ENCODE measurements at places on chromosomes 16 and 17.
A peak's percentile ranks its signal among the peaks of the same experiment; 100 is the strongest.

- DNase-seq, result no peak
These were observed 71.5 kb upstream of the DHX40 start for GRCh38 chr17:59493867-59494266.

DNA sequence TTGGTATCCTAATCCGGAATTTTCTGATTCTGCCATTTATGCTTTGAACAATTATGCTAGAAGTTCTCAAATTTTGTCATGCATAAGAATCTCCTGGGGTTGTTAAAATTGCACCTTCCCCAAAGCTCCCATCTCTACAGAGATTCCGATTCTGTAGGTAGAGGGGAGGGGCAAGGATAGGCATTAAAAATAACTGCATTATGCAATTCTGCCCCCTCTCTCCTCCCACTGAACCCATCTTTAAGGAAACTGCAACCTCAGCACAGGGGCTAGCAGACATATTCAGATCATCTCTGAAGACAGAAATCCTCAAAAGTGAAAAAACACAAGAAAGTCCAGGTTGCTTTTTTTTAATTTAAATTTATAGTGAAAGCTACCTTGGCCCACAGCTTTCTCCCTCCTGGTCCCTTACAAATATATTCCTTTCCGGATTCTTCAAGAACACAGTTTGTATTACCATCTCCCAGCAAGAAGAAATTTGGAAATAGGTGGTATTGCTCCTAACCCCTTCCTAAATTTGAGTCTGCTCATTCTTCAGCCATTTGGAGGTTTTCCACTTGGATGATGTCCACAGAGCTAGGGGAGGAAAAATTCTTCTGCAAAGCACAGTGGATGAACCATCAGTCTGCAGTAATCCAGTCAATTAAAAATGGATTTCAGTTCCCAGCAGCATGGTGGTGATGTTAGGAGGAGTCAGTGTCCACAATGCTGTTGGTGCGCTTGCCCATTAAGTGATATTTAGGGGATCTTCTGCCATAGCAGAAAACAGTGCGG is 67.7 kb downstream of the RBFOX1 start:
- DNase-seq, result no peak

DNA sequence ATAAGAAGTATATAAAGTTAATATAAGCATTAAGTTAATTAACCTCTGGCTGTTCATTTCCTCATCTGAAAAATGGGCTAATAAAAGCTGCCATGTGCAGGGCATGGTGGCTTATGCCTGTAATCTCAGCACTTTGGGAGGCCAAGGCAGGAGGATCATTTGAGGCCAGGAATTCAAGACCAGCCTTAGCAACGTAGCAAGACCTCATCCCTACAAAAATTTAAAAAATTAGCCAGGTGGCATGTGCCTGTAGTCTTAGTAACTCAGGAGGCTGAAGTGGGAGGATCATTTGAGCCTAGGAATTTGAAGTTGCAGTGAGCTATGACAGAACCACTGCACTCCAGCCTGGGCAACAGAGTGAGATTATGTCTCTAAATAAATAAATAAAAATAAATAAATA is 40.6 kb upstream of the MMD start:
- no peak for DNase-seq

- no peak for DNase-seq
These were observed 6.9 kb upstream of the BPTF start for GRCh38 chr17:67818110-67819002.

- no peak for DNase-seq
These were observed 6.1 kb upstream of the RANGRF start for GRCh38 chr17:8282345-8282744.

GRCh38 chr16:24801761-24802302 is 43.9 kb upstream of the SLC5A11 start:
- peak; percentile 5 for DNase-seq

- no peak for DNase-seq
These were observed 201.0 kb upstream of the NLRP1 start for GRCh38 chr17:5785338-5785737.

DNA sequence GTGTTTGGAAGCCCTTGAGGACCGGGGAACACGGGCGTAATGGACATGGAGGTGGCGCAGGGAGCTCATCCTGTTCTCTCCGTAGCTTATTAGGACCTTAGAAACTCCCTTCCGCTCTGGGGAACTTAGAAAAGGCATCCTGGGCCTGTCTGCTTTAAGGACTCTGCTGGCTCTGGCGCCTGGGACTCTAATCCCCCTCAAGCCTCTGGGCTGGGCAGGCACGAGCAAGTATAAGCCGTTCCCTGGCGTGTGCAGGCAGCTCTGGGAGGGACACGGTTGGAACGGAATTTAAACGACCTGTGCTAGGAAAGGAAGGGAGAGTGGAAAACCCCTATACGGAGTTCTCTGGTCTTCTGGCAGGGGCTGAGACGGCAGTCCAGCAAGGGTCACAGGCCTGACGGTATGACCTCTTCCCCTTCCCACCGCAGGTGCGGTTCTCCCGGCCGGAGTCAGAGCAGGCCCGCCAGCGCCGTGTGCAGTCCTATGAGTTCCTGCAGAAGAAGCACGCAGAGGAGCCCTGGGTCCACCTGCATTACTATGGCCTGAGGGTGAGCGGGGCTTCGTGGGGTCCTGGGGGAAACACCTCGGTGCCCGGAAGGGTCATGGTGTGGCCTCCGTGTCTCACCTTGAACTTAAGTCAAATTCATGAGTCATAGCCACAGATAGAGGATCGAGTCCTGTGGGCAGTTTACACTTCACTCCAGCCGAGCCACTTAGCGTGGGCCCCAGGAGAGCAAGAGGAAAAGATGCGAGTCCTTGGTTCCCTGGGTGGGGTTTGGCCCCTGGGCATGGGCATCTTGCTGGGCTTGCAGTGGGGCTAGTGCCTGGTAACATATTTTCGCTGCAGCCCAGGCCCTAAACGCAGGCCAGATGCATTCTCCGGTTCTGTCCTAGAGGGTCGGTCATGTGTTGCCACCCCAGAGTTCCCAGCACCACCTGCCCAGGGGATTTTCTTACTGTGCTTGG is 17.7 kb downstream of the POLR3E start:
- no peak for DNase-seq

DNA sequence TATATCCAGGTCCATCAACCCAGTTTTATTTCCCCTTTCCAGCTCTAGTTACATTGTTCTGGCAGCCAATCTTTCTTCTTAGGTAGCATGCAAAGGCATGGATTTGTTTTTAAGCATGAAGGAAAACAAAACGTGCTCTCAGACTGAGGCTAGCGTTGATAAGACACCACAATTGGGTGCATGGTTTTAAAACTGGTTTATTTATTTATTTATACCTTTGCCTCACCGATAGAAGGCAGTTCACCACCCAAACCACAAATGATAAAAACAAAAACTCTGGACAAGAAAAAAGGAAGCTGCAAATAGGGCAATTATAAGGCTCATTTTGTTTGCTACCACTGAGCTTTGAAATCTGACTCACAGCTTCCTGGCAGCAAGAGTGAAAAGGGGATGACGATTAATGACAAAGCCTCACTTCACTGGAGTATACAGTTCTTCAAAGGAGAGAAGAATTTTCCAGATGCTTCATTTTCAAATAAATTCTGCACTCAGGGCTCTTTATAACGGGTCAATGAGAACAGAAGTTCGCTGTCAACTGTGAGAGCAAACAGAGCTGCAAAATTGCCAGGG is 278.4 kb upstream of the IRX5 start:
- DNase-seq, result no peak

DNA sequence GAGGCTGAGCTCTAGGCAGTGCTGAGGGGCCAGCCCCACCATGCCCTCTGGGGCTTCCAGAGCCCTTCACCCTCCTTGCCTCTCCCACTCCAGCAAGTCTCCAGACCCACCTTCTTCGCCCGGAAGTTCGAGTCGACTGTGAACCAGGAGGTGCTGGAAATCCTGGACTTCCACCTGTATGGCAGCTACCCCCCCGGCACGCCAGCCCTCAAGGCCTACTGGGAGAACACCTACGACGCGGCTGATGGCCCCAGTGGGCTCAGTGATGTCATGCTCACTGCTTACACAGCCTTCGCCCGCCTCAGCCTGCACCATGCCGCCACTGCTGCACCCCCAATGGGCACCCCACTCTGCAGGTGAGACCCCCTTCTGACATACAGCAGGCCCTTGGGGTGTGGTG is 10.5 kb downstream of the XYLT2 start:
- no peak for DNase-seq

- DNase-seq, result no peak
These were observed 52.6 kb downstream of the USP22 start for GRCh38 chr17:20989991-20990855.

- DNase-seq, result no peak
These were observed 6.0 kb downstream of the ERBB2 start for GRCh38 chr17:39705786-39706348.

GRCh38 chr17:79664930-79665737 is 54.3 kb upstream of the RBFOX3 start:
- DNase-seq, result no peak

GRCh38 chr17:41553987-41554680 is 17.7 kb downstream of the KRT9 start:
- DNase-seq, result no peak

GRCh38 chr17:4604111-4604644 is 19.8 kb downstream of the SMTNL2 start:
- no peak for DNase-seq

- no peak for DNase-seq
These were observed 34.1 kb downstream of the MAP2K6 start for GRCh38 chr17:69448431-69449102.

GRCh38 chr17:36791942-36792475 is 145.3 kb upstream of the LHX1 start:
- no peak for DNase-seq

DNA sequence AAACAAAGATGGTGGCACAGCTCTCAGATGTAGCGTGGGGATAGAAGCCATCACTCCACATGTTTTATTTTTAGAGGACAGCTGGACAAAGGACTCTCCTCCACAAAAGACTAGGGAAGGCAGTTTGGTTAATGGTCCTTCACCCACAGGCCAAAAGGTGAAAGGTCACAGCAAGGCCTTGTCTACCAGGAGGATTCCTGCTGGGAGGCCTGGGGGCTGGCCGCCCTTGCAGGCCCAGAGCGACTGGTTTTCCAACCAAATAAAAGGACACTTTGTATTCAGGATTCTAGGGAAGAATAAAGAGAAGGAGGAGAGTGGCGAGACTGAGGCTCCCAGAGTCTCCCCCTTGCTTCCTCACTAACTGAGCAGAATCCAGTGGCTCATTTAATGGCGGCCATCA is 94.3 kb downstream of the AXIN2 start:
- no peak for DNase-seq

- DNase-seq, result no peak
These were observed 73.0 kb downstream of the ABCC6 start for GRCh38 chr16:16150117-16150877.

DNA sequence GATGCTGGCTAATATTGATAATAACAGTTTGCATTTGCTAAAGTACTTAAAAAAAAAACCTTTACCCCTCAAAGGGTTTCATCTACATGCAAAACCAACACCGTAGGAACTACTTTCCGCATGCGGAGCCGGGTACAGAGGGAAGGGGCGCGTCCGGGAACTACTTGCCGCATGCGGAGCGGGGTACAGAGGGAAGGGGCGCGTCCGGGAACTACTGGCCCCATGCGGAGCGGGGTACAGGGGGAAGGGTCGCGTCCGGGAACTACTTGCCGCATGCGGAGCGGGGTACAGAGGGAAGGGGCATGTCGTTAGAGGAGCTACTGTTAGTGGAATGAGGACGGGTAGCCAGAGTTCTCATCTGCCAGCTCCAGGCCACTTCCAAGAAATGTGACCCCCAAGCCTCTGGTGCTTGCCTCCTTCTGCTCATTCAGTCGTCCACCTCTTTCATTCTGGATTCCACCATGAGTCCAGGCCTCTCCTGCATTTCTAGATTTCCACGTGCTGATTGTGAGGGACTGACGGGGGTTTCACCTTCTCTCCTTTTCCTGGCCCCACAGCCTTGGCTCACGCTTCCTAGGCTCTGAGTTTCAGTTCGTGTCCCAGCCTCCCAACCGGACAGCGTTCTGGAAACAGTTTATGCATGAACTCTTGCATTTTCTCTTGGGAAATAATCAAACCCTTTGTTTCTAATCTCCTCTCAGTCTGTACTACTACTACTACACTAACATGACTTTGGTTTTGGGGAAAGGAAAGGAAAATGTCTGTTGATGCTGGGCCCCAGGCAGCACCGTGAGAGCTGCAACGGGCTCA is 26.9 kb downstream of the MINK1 start:
- no peak for DNase-seq

- no peak for DNase-seq
These were observed 24.4 kb upstream of the VAT1L start for GRCh38 chr16:77763994-77764393.

GRCh38 chr16:86243123-86243473 is 267.2 kb upstream of the FOXF1 start:
- no peak for DNase-seq

DNA sequence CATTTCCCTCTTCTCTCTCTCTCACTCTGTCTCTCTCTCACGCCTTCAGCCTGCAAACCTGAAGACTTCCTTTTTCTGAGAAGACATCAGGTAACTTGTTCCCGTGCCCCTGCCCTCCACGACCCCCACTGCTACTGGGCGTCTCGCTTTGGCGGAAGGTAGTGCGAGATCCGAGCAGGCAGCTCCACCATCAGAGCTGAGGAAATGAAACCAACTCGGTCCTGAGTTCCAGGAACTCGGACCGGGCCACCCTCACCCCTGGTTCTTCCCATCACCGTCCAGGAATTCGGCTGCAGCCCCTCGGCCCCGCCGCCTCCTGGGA is 585 bp downstream of the MLKL start:
- DNase-seq, result no peak

DNA sequence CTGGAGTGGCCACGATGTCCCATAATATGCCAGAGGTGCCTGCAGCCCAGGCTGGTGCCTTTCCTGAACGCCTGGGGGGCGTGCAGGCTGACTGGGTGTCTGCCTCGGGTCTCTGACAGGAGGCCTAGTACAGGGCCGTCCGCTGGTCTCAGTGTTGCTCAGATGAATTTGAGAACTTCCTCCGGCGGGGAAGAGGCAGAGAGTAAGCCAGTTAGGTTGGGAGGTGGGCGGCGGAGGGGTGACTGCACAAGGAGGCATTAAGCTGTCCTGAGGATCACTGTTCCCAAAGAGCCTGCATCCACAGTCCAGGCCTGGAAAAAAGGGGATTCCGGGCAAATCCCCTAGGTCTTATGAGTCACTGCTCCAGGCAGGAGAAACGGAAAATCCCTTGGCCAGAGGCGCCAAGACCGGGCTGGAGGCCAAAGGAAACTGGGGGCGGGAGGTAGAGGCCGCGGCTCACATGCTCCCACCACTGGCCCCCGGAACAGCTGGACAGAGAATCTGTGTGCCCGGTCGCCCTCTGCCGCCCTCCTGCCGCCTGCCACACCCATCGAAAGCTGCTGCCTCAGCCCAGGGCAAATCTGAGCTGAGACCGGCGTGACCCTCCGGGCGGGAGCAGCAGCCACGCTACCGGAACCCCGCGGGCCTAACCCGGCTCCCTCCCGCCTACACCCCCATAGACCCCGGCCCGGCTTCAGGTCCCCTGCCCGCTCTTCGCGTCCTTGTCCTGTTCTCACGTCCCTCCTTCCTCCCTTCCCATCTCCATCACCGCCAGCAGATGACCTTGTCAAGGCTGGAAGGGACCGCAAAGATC is 1.2 kb downstream of the TRIM47 start:
- DNase-seq, result peak; percentile 97
